Fibroblast of villous mesenchyme (primary cell): ENCODE measurements at places on chromosomes 6 and 20. TPM values are rescaled to one million over a fixed set of nuclear protein-coding genes. Genes with fewer than 3 reads are reported as not detected.

Gene TP53TG5
- total RNA-seq = not detected in 2 replicates

Gene TBXT
- not detected in 2 replicates for total RNA-seq

Gene PTK6
- total RNA-seq = under 0.01 TPM in 2 replicates

GRCh38 chr6:49841424-49841823 is 24.9 kb downstream of the CRISP1 start:
- no peak for DNase-seq

DNA sequence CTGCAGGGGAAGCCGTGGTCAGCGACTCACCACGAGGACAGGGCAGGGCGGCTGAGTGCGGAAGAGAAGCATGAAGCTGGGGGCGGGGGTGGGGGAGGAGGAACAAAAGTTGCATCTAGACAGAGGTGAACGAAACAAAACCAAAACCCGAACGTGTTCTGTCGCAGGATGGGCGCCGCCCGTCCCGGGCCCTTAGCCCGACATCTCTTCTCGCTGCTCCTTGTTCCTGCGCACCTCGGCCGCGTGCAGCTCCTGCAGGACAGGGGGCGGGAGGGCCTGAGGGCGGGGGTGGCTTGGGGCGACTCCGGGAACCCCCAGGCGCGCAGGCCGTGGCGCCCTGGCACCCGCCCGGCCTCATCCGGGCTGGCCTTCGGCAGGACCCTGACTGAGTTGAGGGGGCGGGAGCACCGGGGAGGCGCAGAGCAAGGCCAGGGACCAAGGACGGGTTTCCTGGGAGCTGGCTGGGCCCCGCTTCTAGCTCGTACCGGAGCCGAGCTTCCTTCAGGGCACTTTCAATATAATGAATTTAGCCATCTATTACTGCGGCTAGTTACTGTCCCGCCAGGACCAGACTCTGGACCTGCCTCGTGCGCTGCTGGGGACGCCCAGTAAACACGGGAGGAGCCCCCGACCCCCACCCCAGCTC is 12.0 kb downstream of the STMN3 start:
- no peak for DNase-seq

DNA sequence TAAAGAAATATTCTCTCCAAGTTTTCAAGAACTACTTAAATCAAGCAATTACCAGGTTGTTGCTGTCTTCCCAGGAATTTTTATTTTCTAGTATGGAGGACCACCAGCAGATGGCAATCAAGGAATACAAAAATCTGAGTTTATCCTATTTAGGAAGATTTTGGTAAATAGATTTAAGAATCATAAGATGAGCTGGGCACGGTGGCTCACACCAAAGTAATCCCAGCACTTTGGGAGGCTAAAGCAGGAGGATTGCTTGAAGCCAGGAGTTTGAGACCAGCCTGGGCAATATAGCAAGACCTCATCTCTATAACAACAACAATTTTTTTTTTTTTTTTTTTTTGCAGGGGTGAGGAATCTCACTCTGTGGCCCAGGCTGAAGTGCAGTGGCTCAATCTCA is 19.3 kb upstream of the SEC63 start:
- DNase-seq = peak; percentile 39
